Mammary epithelial cell (primary cell): ENCODE measurements at places on chromosomes 12 and 14. TPM values are rescaled to one million over a fixed set of nuclear protein-coding genes. Genes with fewer than 3 reads are reported as not detected.
A peak's percentile ranks its signal among the peaks of the same experiment; 100 is the strongest.

GRCh38 chr14:38387821-38388220 lies 131.9 kb upstream of the CLEC14A start:
- DNase-seq, result no peak

DNA sequence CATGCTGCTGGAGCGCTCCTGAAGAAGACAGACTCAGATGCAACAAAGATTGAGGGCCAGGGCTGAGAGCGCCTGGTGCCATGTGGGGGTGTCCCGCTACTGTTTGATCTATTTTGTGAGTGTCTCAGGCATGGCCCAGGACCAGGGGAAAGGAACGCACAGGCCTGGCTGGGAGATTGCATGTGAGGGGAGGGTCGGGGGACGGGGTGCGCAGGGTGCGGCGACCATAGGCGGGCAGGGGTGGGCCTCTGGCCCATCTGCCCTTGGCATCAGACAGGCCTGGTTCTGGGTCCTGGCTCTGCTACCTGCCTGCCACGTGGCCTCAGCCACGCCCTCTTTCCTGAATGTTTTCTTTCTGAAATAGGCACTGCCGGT lies 47.5 kb downstream of the BEGAIN start:
- no peak for DNase-seq

DNA sequence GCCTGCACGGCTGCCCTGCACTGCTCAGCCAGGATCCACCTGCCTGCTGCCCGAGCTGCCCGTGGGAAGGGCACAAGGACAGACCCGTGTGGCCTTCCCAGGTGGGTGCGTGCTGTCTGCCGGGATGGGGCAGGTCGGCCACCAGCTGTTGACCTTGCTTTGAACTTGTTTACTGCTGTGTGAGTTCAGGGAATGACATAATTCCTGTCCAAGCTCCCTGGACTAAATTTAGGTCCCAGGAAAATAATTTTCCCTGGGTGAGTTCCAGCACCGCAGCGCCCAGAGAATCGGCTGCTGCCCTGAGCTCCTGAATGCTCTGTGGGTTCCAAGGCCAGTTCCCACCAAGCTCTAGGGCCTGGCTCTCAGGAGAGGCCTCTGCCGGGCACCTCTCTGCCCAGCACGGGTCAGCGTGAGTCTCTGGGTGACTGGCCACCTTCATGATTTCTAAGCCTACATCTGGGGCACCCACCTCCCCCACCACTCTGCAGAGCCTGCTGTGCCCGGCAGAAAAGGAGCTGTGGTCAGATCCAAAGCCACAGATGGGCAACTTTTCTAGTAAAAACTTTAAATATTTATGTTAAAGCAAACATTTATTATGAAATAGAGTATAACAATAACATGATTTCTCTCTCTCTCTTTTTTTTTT lies 27.2 kb upstream of the MLXIP start:
- DNase-seq, result no peak

- no peak for DNase-seq
These were observed 177.2 kb upstream of the RASSF8 start for GRCh38 chr12:25781232-25781631.

DNA sequence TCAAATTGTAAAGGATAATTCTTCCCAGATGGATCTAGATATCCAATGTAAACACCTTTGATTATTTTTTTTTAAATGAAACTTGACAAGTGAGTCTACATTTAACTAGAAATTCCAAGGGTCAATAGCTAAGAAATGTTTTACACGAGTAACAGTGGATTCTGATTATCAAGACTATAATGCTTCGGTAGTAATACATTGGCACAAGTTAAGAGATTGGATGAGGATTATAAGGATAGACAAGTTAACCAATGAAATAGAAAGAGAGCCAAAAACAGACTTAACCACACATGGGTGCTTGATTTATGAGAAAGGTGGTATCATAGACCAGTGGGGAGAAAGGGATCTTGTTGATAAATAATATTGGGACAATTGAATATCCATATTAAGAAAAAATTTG lies 40.3 kb upstream of the PCED1B start:
- no peak for DNase-seq

DNA sequence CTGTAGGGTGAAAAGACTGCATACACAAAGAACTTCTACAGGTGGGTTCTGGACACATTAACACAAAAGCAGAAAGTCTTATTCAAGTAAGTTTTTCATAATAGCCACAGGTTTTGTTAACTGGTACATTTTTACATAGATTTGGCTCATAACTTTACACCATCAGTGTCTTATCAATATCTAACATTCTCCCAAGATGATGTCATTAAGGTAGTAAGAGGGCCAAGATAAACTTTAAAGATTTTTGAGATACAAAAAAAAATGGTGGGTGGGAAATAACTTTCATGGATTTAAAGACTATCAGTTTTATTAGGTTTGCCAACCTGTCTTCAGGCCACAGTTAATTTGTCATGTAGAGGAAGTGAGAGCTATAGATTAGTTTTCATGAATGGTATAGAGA lies 1.7 kb downstream of the SUPT16H start:
- no peak for DNase-seq

The AHNAK2 gene
- total RNA-seq, result 99.6 and 110 TPM in 2 replicates

DNA sequence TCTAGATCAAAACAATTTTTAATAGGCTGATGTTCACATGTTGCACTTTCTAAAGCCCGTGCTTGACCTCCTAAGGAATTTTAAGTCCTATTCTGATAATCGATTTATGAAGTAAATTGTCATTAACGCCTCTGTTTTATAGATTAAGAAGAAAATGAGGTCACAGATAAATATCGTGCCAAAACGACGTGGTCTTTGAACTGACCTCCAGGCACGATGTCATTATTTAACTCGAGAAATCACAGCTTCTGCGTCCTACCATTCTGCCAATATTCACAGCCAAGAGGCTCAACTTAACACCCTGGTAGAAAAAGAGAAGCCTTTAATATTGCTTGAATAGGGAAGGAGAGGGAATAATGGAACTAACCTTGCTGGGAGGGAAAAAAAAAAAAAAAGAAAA lies 888 bp upstream of the EEA1 start:
- DNase-seq, result peak; percentile 12

GRCh38 chr12:128079446-128079845 lies 187.5 kb upstream of the TMEM132C start:
- no peak for DNase-seq

- no peak for DNase-seq
These were observed 68.8 kb upstream of the PRIMA1 start for GRCh38 chr14:93857081-93857480.

The OR6J1 gene
- total RNA-seq, result not detected

The RHOF gene
- total RNA-seq, result 6.2 TPM

- DNase-seq, result no peak
These were observed 41.0 kb downstream of the DMAC2L start for GRCh38 chr14:50353126-50353525.

- no peak for DNase-seq
These were observed 53.1 kb downstream of the PDE3A start for GRCh38 chr12:20421421-20421820.

DNA sequence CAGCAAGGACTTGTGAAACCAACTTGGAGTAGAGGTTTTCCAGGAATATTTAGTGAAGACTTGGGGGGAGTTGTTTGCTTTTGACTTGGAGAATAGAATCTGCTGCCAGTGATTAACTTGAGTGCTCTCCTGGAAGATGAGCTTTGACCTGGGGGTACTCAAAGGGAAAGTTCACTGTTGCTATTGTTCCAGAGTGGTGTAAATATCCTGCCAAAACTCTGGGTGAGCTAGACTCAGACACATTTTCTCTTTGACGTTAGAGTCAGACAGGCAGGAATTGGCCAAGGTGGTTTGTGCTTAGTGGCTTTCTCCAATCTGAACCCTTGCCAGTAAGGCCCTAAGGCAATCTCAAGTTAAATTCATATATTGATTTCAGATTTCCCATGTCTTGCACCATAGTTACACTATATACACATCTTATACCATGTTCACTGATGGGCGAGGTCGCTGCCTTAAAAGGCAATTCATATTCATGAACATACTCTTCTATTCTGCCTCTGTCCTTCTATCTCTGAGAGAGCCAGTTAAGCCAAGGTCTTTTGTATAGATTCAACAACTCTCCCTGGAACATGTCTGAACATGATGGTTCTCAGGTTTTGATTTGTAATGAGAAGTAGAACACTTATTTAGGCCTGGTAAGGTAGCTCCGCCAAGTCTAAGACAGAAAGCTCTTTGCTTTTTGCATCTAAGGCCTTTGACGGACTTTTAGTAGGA lies 204.6 kb upstream of the SLC38A2 start:
- DNase-seq, result peak; percentile 73

- DNase-seq, result no peak
These were observed 12.3 kb upstream of the GLT1D1 start for GRCh38 chr12:128840862-128841468.

GRCh38 chr12:79058342-79058741 lies 193.8 kb downstream of the SYT1 start:
- peak; percentile 62 for DNase-seq

- DNase-seq, result peak; percentile 77
These were observed 8.1 kb upstream of the RABGGTA start for GRCh38 chr14:24279301-24280186.

DNA sequence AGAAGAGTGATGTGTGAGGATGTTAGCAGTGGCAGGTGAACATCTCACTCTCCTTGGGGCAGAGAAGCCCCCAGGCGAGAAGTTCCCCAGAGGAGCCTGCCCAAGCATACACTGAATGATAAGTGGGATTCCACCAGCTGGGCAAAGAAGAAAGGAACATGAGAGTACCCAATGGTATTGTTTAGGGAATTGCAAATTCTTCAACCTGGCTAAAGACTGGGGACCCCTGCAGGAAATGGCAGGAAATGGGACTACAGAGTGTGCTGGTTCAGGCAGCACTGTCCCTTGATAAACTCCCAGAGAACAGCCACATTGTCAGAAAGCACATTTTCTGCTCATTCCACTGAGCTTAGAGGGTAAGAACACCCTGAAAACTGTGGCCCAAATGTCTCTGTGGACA lies 121.3 kb downstream of the RPS29 start:
- no peak for DNase-seq

- DNase-seq, result peak; percentile 79
These were observed 89.3 kb downstream of the OSBPL8 start for GRCh38 chr12:76470028-76470939.

DNA sequence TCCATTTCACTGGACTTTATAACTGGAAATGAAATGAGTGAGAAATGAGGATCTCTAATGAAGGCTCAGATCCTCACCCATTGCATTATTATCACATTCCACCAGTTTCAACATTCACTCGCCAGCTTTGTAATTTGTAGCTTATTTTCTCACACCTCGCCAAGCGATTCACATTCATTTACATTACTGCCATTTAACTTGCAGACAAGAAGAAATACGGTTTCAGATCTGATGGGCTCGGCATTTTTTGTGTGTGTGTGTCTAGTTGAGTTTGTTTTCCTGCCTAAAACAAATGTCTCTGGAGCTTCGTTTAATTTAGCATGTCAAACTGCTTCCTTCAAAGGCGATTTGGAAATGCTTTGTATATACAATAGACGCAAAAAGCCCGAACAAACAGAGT lies 132.2 kb downstream of the FLRT2 start:
- no peak for DNase-seq

DNA sequence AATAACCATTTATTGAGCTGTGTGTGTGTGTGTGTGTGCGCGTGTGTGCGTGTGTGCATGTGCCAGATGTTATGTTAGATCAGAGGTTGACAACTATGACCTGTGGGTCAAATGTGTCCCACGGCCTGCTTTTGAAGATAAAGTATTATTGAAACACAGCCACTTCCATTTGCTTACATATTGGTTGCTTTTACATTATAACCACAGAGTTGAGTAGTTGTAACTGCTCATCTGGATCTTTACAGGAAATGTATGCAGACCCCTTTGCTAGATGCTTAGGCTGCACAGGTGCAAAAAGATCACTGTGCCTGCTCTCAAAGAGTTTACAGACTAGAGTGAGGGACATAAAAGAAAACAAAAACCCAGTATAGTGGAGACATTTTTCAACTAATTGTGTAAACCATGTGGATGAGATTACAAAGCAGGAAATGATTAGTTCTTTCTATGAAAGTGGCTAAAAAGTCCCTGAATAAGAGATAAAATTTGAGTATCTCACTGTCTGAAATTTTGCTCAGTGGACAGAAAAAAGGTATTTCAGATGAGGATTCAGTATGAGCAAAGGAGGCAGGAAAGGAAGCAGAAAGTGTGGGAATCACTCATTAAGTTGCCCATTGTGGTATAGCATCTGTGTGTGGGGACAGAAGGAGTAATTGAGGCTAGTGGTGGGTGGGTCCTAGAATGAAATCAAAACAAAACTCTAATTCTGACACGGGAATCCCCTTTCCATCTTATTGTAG lies 188.4 kb downstream of the PAH start:
- no peak for DNase-seq

DNA sequence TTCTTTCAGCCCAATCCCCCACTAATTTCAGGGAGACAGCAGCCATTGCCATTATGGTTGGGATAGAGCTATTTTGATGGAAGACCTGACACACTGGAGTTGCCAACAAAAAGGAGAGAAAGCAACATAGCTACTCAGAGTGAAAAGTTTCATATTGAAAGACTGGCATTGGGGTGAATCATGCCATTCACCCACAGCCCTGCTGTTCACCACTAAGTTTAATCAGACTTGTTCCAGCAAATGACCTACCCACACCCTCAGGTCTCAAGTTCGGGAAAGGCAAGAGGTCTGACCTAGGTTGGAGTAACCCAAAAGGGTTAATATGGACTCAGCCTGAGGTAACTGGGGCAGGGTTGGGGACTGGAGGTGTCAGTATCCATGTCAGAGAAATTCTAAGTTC lies 169.2 kb downstream of the PAWR start:
- peak; percentile 44 for DNase-seq

The NFATC4 gene
- total RNA-seq, result 0.43 TPM in 1 of 2 replicates, not detected in the other

The C2CD5 gene
- 14.0 and 18.8 TPM in 2 replicates for total RNA-seq

DNA sequence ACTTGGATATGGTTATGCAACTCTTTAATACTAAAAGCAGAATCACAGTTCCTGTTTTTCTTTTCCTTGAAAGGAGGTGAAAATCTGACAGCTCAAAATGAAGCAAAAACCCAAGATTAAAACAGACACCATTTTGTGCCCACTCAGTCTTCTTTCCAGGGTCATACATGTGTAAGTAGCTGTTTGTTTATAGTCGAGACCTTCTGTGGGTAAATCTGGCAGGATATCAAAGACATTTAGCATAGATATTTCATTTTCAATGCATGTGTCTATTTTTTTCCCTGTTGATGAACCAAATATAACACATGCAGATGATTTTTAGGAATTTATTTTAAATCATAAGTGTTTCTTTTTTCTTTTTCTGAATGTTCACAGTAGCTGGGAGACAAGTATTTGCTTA lies 398.8 kb downstream of the FOXG1 start:
- no peak for DNase-seq
